ENCODE measurements at places on chromosomes 4 and X.

DNA sequence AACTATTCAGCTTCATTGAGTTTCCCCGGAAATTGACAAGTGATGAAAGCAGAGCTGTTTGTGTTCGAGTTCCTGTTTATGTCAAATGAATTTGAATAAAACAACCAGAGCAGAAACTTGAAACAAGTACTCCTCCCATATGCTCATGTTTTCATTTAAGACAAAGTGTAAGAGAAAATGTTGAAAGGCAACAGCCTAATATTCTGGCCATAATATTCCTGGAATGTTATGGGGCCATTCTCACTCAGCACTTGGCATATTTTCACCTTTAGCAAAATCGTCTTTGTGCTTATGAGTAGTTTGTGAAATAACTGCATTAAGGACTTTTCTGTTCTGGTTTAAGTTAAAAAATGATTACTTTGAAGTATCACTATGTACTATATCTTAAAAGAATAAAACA is 276.0 kb upstream of the FAT1 start:
- no peak for DNase-seq

DNA sequence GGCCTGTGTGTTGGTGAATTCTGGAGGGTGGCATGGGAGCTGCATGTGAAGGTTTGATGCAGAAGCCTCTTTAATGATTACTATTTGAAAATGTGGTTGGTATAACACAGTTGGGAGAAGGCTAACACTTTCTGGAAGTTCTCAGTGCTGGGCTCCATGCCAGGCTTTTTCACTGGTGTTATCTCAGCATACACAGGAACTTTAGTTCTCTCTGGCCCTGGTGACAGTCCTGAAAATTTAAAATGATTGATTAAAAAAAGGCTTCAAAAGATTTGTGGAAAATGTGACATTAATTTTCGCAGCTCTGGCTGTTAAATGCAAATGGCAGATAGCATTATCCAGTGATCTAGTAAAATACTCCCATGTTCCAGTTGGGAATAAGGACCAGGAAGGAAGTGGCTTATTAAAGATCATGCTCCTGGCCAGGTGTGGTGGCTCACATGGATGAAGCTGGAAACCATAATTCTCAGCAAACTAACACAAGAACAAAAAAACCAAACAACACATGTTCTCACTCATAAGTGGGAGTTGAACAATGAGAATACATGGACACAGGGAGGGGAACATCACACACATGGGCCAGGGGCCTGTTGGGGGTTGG is 36.6 kb downstream of the DIPK2B start:
- no peak for DNase-seq

DNA sequence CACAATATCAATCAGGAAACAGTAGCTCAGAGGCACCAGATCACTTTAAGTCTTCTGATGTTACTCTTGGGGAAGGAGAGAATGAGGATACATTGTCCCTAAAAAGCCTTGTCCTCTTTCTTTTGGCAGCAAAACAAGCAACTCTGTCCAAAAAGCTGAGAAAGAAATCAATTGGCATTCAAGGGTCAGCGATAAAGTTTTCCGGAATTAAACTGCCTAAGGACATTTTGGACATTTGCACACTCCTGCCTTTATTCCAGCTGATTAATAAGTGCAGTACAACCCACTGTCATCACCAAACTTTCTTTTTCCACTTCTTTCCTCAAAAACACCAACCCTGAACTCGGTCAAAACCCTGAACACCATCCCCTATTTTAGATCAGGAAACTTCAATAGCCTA is 85.8 kb upstream of the FAM9A start:
- no peak for DNase-seq

GRCh38 chr4:1981251-1982058 is 27.3 kb downstream of the NELFA start:
- DNase-seq, result no peak

GRCh38 chr4:96767815-96768480 is 928.1 kb downstream of the PDHA2 start:
- no peak for DNase-seq

DNA sequence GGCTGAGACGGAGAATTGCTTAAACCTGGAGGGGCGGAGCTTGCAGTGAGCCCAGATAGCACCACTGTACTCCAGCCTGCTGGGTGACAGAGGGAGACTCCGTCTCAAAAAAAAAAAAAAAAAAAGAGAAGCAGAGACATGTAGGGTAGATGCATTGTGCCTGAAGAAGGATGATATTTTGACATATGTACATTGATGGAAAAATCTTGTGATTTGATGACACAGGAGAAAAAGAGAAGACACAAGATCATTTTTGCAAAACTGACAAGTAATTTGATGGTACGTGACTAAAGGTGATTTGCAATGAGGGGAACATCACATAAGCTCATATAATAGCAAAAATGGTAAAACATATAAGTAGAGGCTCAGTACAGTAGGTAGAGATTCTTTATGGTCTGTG is 340.1 kb upstream of the FSTL5 start:
- DNase-seq, result no peak

DNA sequence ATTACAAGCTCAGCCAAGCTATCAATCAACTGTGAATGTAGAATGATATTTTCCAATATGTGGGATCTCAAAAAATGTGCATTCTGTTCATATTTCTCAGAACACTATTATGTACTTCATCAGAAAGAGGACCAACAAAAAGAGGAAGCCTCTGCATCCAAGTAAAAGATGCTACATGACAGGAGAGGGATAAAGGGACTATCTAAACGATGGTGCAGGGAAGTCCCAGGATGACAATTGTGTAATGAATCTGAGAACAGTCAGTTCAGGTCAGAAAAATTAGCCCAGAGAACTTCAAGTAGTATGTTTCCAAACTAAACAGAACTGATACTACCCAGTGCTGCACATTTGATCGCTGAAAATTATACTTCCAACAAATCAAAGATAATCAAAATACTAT is 127.0 kb downstream of the ZNF330 start:
- DNase-seq, result no peak

DNA sequence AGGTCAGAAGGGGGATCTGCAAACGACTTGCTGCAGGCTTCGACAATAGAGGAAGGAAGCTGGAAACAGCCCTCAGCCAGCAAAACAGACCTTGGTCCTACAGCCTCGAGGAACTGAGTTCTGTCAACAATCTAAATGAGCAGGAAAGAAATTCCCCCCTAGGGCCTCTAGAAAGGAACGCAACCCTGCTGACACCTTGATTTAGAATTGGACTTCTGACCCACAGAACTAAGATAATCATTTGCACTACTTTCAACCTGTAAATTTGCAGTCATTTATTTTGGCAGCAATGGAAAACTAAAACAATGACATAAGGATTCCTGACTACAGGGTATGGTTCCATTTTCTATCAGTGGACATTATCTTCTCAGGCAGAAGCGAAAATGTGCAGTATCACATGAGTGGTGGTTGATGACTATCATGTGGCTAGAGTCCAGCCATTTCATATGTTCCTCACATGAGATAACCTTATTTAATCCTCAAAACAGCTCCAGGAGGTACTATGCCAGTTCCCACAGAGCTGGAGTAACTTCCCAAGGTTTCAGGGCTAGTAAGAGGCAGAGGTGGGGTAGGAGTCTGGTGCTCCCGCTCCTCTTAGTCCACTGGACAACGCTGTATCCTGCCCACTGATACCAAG is 61.6 kb downstream of the SAT1 start:
- no peak for DNase-seq

DNA sequence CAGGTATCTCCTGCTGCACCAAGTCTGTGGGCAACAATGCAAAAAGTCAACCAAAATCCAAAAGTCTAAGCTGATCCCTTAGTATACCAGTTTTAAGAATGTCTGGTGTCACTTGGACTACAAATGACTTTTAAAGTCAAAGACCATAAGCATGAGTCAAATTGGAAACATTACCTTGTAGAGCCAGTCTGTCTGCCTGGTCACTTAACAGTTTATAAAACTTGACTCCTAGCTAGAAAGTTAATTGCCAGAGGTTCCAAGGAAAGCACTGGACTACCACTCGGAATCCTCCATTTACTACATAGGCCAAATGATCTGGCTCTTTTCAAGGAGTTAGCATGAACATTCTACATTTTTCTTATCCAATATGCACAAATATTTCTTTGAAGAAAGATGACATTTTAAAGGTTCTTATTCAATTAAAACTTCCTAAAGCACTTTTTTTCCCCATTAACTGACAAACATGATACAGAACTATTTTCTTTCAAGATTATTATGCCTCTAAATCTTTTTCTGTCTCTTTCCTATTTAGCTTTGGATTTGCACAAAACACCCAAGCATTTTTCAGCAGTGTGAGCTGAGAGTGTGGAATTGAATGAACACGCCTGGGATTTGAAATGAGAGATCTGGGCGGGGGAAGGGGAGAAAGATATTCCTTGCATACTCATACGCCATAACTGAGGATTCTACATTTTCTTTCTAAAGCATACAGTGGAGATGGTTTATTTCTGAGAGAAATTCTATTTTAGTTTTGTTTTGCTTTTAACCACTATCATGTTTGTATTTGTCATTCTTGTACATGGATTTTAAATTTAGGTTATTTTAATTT is 188.4 kb downstream of the SHROOM3 start:
- DNase-seq, result no peak

DNA sequence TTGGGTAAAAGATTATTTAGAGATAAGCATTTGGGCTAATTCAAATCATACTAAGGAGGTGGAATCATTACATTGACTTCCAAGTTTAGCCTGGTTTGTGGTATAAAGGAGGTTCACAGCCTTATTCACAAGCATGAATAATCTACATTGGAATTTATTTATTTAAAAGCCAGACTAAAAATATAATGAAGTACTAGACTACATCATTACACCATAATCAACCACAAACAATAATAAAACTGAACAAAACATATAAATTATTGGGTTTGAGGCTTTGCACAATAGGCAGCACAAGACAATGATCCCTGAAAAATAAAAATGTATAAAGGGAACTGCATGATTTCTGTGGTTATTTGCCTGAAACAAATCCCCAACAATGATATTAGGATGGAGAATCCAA is 314.0 kb downstream of the GBA3 start:
- DNase-seq, result no peak

GRCh38 chr4:68070302-68070701 is 59.4 kb downstream of the TMPRSS11F start:
- DNase-seq, result no peak

GRCh38 chrX:10016519-10017132 is 49.5 kb downstream of the CLDN34 start:
- no peak for DNase-seq

- no peak for DNase-seq
Observed at GRCh38 chr4:2483237-2483636, 14.3 kb downstream of the RNF4 start.

GRCh38 chrX:1713296-1713695 is 98.4 kb downstream of the ASMT start:
- DNase-seq, result no peak

DNA sequence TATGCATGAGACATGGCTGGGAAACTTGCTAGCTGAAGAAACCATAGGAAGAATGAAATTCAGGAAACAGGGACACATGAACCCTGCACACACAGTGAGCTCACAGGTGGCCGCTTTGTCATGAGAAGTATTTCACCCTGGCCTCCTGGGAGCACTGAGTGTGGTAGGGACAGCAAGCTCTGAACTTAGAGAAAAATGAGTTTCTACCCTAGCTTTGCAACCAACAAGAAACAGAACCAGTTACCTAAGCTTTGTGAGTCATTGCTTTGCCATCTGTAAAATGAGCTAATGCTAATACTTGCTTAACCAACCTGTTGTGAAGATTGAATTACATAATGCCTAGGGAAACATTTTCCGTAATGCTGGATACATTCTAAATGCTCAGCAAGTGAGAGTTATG is 206.6 kb upstream of the HS3ST1 start:
- no peak for DNase-seq

- DNase-seq, result no peak
Observed at GRCh38 chr4:82376109-82376508, 2.3 kb upstream of the HNRNPD start.

DNA sequence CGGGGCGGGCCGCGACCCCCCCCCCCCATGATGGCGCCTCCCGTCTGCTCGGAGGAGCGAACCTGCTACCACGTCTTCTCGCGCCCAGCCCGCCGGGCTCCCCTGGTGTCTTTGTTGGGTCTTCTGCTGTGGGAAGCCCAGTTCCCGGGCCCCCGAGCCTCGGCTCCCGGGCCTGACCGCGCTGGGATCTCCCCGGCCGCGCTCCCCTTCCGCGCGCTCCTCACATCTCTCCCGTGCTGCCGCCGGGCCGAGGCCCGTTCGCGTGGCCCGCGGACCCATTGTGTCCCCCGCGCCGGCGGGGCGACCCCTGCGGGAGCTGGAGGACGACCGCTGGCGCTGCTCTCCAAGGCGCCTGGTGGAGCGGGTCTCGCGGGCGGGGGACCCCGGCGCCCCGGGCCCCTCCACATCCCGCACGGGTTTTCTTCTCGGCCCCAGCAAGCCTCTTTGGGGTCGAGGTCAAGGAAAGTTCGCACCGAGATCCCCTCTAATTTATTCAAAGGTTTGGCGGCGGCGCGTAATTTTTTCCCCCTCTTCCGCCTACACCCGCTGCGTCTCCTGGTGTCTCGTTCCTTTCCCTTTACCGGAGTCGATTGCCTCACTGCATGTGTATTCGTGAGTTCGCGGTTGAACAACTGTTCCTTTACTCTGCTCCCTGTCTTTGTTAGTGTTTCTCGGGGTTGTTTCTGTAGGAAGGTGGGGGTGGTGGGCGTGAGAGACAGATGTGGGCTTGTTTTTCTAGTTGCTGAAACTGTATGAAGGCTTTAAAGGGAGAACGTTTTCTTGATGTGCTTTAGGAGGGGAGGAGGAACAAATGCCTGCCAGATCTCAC is 770 bp downstream of the SMAD1 start:
- DNase-seq, result no peak

- no peak for DNase-seq
Observed at GRCh38 chrX:110331444-110332030, 13.7 kb upstream of the AMMECR1 start.
